ENCODE measurements at places on chromosomes 16 and 17.

DNA sequence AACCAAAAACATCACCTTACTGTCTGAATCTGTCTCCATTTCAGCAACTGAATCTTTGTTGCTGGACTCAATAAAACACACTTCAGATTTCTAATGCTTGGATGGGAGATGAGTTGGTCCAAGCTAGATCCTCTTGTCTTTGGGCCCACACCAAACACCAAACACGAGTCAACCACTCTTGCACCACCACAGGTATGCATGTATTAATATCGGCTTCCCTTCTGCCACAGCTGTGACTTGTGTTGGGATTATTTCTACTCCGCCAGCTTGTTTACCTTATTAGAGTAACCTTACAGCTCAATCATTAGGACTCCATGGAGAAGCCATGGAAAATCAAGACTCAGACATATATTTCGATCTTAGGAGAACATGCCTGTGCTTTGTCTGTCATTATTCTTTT lies 49.9 kb downstream of the XYLT1 start:
- DNase-seq, result no peak

DNA sequence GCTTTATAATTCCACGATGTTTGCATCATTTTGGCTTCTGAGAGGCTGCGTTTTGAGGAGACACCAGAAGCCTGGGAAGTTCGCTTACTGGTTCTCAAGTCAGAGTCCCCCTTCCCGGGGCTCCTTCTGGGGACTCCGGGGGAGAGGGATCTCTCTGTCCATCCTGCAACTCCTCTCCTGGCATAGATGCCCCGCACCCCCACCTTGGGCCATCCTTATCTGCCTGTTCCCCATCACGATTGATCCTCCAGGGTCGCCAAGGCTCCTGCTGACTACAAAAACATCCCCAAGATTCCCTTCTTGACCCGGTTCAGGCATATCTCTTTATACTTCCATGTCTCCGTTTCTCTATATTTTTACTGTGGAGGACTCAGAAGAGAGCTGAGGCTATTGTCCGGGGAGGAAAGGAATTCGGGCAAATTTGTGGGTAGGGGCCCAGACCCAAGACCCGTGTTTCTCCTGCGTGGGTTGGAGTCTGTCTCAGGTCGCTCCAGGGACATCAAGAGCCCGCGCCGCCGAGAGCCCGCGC lies 18.4 kb upstream of the HOXB13 start:
- DNase-seq, result no peak

GRCh38 chr16:4200000-4200780 lies 41.7 kb downstream of the SRL start:
- DNase-seq, result no peak

DNA sequence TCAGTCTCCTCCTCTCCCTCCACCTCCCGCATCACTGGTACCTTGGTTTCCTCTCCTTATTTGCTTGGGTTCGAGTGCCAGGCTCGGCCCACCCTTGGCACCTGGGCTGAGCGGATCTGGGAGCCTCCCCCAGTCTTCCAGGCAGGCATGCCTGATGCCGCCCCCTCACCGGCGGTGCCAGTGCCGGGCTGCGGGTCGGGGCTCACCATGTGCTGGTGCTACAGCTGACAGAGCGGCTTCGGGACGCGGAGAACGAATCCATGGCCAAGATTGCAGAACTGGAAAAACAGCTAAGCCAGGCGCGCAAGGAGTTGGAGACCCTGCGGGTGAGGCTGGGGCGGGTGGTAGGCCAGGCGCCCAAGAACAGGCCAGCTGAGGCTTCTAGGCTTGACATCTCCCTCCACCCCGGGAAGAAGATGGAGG lies 19.2 kb downstream of the FMNL1 start:
- DNase-seq, result no peak

- DNase-seq, result no peak
Observed at GRCh38 chr17:17942846-17943245, 29.4 kb downstream of the TOM1L2 start.

- no peak for DNase-seq
Observed at GRCh38 chr17:81884520-81884919, 6.9 kb downstream of the ALYREF start.

DNA sequence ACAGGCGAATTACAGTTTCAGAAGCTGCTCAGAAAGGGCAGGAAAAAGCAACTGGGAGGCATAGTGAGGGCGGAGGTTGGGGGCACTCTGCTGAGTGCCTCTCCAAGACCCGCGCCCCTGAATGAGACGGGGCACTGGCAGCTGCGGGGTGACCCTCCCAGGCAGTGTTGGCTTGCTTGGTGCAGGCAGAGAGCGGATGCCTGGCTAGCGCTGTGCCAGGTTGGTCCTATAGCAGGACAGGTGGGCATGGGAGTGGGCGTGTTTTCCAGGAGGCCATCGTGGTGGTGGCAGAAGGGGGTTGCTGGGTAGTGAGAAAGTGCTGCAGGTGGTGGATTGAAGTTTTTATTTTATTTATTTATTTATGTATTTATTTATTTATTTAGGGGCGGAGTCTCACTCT lies 16.0 kb upstream of the SBK1 start:
- no peak for DNase-seq

DNA sequence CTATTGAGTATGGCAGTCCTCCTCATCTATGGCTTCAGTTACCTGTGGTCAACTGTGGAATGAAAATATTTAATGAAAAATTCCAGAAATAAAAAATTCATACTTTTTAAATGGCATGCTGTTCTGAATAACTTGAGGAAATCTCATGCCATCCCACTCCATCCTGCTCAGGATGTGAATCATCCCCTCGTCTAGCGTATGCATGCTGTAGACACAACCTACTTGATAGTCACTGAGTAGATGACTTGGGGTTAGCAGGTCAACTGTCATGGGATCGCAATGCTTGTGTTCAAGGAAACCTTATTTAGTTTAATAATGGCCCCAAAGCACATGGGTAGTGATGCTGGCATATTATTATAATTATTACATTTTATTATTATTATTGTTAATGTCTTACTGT lies 4.8 kb upstream of the VAC14 start:
- DNase-seq, result no peak

DNA sequence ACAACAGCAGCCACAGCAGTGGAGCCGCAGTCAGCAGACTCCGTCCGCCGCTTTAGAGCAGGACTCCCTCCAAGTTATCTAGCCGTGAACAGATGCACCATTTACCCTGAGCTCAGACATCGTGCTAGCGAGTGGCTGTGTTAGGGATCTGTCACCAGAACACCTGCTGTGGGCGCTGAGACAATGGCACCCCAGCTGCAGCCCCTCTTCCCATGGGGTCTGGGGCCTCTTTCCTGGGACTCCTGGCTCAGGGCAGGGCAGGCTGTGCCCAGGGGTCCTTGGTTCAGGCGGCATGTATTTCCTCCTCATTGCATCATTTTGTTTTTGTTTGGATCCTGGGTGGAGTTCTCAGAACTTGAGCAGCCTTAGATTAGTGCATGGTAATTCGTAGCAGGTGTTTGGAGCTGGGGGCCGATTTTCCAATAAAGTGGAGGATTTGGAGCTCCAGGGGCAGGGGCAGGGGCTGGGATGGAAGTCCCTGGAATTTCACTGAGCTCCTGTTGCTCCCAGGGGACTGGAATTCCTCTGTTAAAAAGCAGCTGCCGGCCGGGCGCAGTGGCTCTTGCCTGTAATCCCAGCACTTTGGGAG lies 23.4 kb downstream of the NMRAL1 start:
- DNase-seq, result no peak

DNA sequence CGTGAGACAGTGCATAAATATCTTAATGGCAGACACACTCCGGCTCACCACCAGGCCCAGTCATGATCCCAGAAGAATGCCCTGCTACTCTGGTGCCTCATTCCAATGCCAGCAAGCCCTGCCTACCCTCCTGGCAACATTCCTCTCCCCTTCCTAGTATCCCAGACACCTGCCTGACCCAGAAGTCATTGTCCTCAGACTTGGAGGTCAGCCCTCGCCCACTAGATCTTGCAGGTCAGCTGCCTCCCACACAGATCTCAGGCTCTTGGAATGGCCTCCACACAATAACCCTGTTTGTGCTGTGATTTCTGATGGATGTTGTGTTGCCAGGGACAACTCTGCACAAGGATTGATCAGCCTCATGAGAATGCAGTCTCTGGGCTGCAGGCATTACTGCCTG lies 1.8 kb upstream of the TEX2 start:
- no peak for DNase-seq

- DNase-seq, result no peak
Observed at GRCh38 chr17:18858567-18859245, 775 bp downstream of the PRPSAP2 start.

DNA sequence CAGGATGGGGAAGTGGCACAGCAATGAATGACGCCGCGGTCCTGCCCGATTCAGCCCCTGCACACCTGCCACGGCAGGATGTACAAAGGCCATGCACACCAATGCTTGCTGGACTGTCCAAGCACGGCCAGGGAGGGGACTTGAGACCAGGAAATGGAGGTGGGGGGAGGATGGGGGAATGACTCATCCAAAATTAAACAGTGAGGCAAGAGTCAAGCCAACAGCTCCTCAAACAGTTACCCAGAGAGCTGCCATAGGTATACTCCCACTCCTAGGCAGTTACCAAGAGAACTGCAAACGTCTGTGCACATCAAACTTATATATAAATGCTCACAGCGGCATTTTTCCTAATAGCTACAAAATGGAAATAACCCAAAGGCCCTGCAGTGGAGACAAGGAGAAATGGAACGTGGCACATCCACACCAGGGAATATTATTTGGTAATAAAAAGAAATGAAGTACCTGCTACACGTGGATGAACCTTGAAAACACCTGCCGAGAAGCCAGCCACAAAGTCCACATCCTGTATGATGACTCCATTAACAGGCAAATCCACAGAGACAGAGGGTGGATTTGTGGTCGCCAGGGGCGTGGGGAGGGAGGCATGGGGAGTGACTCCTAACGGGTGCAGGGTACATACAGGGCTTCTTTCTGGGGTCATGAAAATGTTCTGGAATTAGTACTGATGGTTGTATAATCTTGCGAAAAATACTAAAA lies 54.1 kb downstream of the VAC14 start:
- DNase-seq, result no peak

DNA sequence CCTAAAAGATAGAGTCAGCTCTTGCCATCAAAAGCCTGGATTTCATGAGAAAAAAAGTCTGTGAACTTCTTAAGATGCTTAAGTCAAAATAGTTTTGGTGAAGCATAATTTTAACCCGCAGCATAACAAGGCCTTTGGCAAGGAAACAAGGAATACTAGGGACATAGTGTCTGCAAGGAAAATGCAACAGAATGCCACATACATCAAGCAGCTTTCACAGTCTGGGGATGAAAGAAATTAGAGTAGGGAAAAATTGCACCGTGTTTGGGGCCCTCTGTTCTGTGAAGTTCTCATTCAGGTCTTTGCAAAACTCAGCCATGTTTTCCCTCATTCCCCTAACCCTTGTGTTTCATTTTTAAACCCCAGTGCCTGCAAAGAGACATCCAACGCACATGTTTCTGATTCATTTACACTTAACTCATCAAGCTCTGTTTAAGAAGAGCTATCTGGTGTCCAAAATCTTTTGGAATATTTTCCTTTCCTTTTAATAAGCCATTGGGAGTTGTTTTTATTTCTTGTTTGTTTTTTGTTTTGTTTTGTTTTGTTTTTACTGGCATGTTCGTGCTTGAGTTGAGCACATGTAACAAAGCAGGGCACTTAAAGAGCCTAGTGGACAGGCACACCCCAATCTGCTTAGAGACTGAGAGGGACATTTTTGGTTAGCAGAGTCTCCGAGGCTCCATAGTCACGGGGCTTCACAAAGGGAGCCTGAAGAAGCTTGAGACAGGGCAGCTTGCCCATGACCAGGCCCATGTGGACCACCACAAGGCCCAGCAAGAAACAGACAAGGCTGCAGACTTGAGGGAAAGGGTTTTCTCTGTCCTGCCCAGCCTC lies 116.5 kb downstream of the ANKFN1 start:
- DNase-seq, result no peak

GRCh38 chr16:11791144-11791828 lies 5.8 kb downstream of the ZC3H7A start:
- DNase-seq, result no peak

GRCh38 chr17:20028443-20028842 lies 19.3 kb downstream of the SPECC1 start:
- no peak for DNase-seq

- DNase-seq, result no peak
Observed at GRCh38 chr17:28570716-28571360, 486 bp downstream of the PIGS start.

DNA sequence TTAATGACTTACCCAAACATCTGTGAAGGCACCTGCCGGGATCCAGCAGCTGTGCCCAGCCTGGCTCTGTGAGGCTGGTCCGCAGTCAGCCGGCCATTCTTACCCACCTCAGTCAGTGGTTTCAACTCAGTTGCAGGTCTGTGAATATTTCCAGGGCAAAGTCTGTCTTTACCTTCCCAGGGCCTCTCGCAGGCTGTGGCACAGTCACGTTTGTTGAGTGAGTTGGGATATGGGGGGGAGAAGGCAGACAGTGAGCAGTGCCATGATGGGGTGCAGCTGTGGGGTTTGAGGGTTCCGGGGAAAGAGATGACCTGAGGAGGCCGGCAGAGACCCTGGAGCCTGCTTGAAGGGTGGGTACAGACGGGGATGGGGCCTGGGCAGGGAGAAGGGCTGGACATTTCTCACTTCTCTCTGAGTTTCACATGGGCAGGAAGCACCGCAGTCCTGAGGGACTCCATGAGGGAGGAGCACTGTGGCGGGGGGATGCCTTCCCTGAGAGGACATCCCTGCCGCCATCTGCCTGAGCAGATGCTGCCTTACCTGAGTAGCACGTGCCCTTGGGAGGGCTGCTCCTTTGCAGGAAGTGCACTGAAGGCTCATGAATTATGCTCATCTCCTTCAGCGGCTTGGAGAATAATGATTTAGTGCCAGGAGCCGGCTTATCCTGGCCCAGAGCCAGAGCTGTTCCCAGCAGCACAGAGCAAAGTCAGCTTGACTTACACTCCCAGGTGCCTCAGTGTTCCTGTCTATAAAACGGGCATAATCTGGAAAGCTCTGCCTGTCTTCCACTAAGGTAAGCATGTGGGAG lies 48.1 kb downstream of the KSR1 start:
- DNase-seq, result no peak

- DNase-seq, result no peak
Observed at GRCh38 chr17:35185849-35186248, 8.3 kb downstream of the SLC35G3 start.

DNA sequence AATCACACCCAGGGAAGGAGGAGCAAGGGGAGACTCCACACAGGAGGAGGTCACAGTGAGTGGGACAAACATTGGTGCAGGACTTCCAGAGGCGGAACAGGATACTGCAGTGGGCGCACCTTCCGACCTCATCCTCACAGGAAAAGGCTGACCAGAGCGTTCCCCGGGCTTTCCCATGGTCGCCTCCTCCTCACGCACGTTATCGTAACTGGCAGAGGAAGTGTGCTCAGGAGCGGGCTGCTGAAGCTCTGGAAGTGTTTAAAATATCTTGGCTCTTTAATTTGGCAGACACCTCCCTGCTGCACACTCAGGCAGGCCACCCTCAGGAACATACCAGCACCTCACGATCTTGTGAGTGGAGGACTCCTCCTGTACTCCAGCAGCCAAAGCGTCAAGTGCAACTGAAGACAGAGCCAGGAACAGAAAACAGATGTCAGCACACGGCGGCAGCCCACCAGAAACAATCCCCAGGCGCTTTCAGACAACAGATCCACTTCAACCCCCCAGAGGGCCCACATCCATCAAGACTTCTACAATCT lies 17.5 kb downstream of the FANCA start:
- DNase-seq, result no peak
